ENCODE measurements at places on chromosomes 6 and 20.
A peak's percentile ranks its signal among the peaks of the same experiment; 100 is the strongest.

- DNase-seq = no peak
Observed at GRCh38 chr20:19193349-19193748, 19.1 kb upstream of the SLC24A3 start.

- DNase-seq = peak; percentile 21
Observed at GRCh38 chr20:34891166-34892062, 15.0 kb downstream of the ACSS2 start.

GRCh38 chr20:21159658-21160380 is 33.9 kb downstream of the KIZ start:
- DNase-seq = no peak

DNA sequence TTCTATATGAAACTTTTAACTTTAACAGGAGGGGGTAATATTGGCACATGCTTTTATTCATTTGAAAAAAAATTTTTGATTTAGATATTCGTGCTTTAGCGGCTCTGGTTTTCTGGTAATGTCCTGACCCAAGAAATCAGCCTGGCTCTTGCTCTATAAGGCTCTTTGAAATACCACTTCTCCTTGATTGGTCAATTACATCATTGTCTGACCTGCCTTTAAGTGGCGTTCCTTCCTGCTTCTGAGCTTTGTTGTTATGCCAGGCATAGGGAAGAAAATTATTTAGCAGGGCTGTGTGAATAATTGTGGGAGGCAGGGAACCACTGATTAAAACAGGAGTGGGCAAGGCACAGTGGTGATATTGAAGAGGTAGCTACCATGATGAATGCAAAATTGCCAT is 3.9 kb downstream of the RNF144B start:
- no peak for DNase-seq

GRCh38 chr6:128343706-128344105 is 176.7 kb downstream of the PTPRK start:
- DNase-seq = no peak

DNA sequence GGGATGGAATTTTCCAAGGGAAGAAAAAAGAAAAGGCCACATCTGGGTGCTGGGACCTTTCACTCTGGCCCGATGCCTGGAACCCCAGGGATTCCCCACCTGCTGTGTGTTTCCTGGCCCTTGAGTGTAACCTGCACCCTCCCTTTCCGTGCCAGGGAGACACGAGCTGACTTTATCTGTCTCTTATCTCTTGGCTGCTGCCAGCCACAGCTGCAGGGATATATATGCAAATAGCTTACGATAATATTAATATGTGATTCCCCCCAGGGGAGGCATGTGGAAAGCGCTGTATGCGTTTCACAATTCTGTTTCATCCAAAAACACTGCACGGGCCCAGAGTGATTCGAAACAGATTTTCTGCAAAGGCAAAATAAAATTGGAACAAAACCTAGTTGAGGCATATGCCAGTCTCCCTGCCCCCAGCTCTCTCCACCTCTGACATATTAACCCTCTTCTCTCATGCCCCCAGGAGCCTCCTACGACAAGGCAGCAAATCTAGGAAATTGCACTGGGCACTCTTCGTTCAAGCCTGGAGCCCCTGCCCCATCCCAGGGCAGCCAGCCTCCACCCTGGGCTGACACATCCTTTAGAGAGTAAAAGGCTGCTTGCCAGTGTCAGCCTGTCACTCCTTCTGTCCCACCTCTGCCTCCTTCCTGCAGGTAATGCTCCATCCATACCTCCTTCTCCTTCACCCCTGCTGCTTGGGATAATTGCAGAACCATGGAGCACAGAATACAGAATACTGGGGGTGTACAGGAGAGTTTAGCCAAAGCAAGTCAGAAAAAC is 1.3 kb downstream of the RIPOR3 start:
- peak; percentile 38 for DNase-seq

- DNase-seq = no peak
Observed at GRCh38 chr6:5384276-5384675, 123.0 kb downstream of the FARS2 start.

DNA sequence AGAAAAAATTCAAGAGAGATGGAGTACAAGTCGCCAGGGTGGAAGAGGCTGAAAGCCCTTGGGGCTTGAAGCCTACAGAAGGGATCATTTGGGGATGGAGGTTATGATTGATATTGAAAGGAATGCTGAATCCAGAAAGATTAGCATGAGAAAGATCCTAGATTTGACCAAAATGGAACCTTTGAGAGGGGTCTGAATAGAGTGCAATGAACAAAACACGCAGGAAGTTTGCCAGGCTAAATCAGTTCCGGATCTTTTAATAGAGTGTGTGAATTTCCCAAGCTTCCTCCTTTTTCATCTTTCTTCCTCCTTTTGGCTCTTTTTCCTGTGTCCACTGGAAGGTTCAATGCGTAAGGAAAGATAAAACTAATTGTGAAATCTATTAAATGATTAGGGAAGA is 15.3 kb downstream of the IPCEF1 start:
- DNase-seq = no peak

- DNase-seq = no peak
Observed at GRCh38 chr6:89506716-89507617, 74.0 kb downstream of the ANKRD6 start.

GRCh38 chr20:36467076-36467999 is 74.0 kb upstream of the MYL9 start:
- DNase-seq = no peak

- no peak for DNase-seq
Observed at GRCh38 chr6:12439296-12439695, 149.1 kb downstream of the EDN1 start.

GRCh38 chr20:38049800-38050199 is 16.3 kb downstream of the RPRD1B start:
- peak; percentile 36 for DNase-seq

DNA sequence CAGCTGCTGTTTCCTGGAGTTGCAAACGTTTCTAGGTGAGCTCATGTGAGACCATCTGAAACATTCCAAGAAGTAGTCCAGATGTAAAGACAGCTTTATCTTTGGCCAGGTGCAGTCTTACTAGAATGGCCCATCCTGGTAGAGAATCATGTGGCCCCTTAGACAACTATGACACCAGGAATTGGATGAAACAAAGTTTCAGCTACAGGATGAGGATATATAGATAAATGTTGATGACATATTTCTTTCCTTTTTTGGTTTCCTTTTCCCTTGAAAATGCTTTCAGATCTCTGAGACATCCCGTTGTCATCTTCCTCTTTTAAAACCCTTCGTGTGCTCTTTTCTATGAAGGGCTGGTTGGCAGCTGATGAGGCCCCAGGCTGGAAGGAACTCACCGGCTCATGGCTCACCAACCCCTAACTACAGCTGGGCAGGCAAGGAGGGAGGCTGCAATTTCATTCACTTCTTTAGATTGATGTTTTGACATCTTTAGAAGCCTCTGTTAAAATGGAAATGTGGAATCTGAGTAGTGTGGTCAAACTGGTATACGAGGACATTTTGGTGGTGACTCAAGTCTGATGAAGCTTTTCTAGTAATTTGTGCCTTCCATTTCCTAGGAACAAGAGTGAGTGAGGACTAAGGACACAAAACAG is 167.9 kb upstream of the TNFAIP3 start:
- DNase-seq = no peak

DNA sequence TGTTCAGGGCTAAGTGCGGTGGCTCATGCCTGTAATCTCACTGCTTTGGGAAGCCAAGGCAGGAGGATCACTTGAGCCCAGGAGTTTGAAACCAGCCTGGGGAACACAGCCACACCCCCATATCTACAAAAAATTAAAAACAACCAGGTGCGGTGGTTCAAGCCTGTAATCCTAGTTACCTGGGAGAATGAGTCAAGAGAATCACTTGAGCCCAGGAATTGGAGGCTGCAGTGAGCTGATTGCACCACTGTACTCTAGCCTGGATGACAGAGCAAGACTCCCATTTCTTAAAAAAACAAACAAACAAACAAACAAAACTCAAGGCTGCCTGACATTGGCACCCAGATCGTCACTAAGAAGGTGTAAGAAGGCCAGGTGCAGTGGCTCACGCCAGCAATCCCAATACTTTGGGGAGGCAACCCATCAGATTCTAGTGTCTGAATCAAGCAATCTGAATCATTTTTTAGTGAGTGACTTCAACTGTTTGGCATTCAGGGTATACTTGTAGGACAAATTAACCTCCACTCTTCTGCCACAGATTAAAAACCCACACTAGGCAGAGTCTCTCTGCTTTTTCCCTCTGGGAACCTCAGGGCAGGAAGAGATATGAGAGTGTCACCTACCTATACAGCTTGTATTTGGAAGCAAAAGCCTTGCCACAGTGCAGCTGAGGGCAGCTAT is 6.1 kb downstream of the PLAGL2 start:
- DNase-seq = no peak

DNA sequence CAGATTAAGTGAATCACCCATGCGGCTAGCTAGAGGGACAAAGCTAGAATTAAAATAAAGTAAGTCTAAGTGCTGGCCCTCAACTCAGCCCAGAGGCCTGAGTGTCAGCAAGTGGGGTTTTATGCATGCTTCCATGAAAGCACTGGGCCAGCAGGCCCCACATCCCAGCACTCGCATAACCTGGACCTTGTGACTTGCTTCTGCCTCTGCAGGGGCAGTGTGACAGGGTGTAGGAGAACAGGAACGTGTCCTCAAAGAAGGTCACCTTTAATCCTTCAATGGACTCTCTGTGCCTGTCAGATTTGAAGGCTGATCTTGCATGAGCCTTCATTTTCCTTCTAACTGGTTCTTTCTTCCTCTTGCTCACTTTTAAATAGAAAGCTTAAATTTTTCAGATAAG is 183.4 kb downstream of the ALDH8A1 start:
- DNase-seq = no peak

DNA sequence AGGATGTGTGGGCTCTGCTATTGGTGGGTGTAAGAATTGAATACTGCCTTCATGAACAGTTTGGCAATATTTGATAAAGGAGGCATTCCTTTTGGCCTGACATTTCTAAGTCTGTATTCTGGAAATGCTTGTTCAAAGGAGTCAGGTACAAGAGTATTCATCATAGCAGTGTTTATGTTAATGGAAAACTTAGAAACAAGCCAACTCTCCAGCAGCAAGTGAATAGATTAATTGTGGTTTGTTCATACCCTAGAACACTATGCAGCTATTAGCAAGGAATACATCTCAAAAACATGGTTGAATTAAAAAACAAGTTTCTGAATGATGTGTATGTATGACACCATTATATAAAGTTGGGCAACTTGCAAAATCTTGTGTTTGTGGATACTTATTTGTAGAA is 195.8 kb downstream of the ZFAND3 start:
- no peak for DNase-seq

DNA sequence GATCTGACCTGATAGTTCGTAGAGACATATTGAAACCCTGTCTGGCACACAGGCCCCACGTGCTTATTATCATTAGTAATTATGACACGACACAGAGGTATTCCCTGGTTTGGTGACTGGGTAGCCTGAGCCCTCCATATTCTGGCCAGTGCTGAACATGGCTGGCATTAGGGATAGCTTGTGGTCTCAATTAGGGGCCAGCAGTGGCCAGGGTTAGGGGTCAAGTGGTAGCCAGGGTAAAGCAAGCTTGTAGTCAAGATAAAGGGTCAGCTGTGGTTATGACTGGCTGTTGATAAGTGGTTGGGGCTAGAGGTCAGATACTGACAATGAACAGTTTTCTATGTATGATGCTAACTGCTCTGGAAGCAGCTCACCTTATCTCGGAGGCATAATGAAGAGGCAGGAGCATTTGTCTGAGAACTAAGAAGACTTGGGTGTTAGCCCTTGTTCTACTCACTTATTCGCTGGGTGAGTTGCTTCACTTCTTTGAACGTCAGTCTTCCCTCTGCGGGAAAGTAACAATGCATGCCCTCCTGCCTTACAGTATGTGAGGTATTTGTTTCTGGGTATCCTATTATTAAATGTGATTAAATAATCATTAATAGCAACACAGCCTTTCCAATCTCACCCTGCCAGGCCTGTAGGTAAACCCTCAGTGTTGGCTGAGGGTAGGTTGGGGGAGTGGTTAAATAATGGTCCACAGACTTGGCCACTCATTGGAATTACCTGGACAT is 66.7 kb downstream of the VEGFA start:
- no peak for DNase-seq

DNA sequence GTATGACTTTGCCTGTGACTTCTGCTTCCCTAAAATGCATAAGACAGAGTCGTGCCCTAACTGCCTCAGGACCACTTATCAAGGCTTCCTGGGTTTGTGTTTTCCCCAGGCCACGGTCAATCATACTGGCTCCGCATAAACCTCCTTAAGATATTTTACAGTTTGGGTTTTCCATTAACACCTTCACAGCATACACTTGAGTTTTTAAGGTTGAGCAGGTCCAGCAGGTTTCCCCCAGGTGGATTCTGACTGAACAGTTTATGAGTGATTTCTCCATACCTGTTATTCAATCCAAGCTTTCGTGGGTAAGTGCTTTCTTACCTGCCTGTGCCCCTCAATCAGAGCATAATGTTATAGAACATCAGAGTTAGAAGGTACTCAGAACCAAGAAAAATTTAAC is 39.3 kb downstream of the NINL start:
- DNase-seq = no peak

GRCh38 chr6:34370361-34370760 is 22.1 kb downstream of the NUDT3 start:
- DNase-seq = no peak

- no peak for DNase-seq
Observed at GRCh38 chr6:9927275-9927674, 487.6 kb downstream of the TFAP2A start.

- DNase-seq = no peak
Observed at GRCh38 chr6:90730151-90730673, 143.3 kb upstream of the MAP3K7 start.

- DNase-seq = no peak
Observed at GRCh38 chr6:150925590-150925928, 60.1 kb downstream of the MTHFD1L start.

GRCh38 chr20:63890201-63890576 is 4.7 kb upstream of the DNAJC5 start:
- no peak for DNase-seq

- peak; percentile 67 for DNase-seq
Observed at GRCh38 chr6:41505122-41506049, 40.8 kb upstream of the FOXP4 start.

GRCh38 chr6:14819840-14820420 is 425.9 kb upstream of the JARID2 start:
- no peak for DNase-seq

- DNase-seq = no peak
Observed at GRCh38 chr20:13613917-13614316, 24.8 kb downstream of the TASP1 start.

DNA sequence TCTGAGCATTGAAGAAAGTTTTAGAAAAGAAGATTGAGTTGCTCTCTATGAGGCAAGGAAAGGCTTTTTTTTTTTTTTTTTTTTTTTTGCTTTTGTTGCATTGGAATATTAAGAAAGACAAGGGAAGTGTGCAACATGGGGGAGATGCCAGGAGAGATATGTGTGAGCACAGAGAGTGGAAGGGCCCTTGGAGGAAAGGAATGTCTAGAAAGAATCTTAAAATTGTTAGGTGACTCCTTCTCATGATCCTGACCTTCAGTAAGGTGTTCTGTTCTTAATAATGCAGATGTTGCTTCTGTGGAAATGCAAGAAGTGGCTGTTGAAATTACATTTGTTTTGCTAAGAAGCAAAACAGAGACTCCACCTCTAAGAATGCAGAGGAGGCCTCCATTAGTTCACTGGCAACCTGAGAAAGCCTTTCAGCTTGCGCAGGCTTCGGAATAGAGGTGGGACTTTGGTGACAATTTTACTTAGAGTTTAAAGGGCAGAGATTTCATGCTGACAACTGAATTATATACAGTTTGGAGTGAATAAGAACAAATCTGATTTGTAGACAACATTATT is 118.0 kb upstream of the ASCC3 start:
- DNase-seq = no peak

- no peak for DNase-seq
Observed at GRCh38 chr20:952196-952795, 36.2 kb upstream of the ANGPT4 start.

- DNase-seq = no peak
Observed at GRCh38 chr6:155036907-155037306, 41.8 kb downstream of the TIAM2 start.

GRCh38 chr20:9514461-9515213 is at the start of gene LAMP5:
LAMP5 (plus strand) TSS chr20:9514590; CDS start chr20:9514853, 263 bp downstream.
- no peak for DNase-seq

Data from fibroblast of skin of left quadriceps (primary cell).